ENCODE measurements at places on chromosomes 2 and 18.

DNA sequence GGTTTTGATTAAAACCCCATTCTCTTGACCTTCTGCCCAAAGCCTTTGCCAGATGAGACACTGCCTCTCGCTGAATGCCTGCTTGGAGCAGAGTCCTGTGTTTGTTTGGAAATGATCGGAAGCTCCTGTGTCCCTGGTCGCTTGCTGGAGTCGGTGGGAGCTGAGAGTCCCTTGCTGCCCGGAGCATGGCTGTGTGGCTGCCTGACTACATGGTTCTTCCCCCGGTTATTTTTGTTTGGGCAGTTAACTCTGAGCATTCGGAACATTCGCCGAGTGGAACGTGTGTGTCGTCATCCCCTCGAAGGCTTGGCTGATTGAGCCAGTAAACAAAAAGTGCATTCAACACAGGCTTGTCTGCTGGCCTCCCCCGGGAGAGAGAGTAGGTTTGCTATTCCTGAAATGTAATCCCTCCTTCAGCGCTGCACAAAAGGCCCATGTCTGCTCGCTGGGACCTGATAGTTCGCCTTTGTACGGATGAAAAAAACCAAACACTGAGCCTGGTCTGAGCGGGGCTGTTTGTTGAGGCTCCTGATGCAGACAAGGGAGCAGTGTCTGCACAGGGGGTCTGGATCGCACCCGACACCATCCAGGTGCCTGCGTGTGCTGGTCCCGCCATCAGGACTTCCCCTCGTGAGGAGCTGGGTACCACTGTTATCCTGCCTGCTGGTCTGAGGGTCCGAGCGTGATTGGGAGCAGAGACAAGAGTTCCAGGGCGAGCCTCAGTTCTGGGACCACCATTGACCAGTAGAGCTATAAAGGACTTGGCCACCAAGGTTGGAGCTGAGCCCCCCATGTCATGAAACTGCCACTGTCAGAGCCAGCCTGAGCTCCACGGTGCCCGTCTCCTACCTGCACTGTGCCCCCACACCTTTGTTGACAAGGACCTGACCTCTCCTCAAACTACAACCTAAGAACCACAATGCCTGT is 83.8 kb downstream of the AGAP1 start:
- DNase-seq = no peak

GRCh38 chr2:96131152-96131812 is 7.0 kb downstream of the ASTL start:
- DNase-seq = peak; percentile 58

- no peak for DNase-seq
These were observed 138.1 kb downstream of the SCG2 start for GRCh38 chr2:223464071-223464470.

DNA sequence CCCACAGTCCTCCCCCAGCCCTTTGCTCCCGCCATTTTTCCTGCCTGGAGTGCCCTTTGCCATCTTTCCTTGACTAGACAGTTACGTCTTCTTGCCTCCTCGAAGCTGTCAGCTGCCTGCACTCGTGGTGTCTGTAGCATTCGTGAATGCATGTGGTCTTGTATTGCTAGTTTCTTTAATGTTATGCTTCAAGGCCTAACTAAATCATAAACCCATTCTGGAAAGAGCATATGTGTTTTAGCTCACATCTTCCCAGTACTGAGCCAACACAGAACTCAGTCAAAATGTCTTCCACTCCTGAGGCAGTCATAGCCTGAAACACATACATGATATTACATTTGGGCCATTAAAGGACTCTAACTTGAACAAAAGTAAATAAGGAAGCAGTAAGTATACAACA is 35.6 kb downstream of the SPC25 start:
- no peak for DNase-seq

GRCh38 chr2:30645745-30646119 is 161.5 kb downstream of the CAPN13 start:
- no peak for DNase-seq

- DNase-seq = no peak
These were observed 417.9 kb downstream of the HRH4 start for GRCh38 chr18:24878289-24878688.

DNA sequence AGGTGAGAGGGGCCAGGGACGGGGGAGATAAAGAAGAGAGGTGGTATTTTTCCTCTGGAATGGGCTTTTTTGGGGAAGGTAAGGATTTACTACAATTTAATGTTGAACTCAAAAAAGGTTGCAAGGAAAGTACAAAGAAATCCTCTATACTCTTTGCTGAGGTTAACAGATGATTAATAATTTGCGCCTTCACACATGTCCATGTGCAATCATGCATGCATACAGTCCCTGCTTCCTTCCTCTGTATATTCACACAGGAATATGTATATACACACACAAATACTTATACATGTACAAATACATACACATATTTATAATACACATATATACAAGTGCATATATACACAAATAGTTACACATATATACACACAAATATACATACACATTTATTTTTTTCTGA is 193.4 kb downstream of the NBAS start:
- DNase-seq = no peak

GRCh38 chr2:94870440-94871225 is 597 bp upstream of the TEKT4 start:
- no peak for DNase-seq

DNA sequence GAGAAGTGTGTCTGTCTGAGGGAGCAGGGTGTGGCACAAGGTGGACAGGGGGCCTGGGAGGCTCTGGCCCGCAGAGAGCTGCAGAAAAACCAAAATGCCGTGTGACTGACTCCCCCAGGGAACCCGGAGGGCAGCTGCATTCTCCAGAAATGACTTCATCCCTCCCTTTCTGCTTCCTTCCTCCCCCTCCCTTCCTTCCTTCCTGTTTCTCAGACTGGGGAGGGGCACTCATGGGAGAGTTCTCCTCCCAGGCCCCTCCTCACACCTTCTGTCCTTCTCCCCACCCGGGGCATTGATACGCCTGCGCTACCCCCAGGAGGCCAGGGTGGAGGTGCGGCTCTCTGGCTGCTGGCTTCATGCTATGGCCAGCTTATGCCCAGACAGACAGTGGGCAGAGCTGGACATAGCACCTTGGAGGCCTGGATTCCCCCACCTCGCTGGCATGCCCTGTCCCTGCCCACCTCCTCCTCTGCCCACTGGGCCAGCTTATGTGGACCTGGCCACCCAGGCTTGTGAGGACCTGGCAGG is 8.2 kb upstream of the GPR17 start:
- no peak for DNase-seq

GRCh38 chr2:237685408-237685807 is 58.0 kb downstream of the LRRFIP1 start:
- no peak for DNase-seq

- no peak for DNase-seq
These were observed 1506.2 kb upstream of the NXPH2 start for GRCh38 chr2:140286377-140286776.

DNA sequence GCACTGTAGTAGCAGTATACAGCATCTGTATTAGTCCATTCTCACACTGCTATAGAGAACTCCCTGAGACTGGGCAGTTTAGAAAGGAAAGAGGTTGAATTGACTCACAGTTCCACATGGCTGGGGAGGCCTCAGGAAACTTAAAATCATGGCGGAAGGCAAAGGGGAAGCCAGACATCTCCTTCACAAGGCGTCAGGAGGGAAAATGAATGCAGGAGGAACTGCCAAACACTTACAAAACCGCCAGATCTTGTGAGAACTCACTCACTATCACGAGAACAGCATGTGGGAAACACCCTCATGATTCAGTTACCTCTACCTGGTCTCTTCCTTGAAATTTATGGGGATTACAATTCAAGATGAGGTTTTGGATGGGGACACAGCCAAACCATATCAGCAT is 25.4 kb downstream of the MAP4K4 start:
- DNase-seq = no peak

DNA sequence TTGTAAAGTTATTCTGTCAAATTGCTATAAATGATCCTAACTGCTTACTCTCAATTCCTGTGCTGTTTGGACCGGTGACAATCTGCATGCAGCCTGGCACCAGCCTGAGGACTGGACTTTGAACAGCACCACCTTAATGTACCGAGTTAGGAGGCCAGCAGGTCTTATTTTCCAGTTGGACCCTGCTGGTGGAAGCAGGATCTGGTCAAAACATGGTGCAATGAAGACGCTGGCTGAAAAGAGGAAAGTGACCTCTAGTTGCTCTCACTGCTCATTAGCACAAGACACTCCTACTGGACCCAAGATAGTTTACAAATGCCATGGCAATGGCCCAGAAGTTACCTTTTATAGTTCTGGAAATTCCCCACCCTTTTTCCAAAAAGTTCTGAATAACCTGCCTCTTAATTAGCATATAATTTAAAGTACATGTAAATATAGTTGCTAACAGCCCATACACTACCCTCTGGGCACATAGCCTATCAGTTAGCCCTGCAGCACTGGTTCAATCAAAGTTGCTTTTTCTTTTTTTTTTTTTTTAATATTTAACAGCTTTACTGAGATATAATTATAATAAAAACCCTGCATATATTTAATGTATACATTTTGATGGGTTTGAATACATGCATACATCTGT is 35.8 kb downstream of the RBKS start:
- DNase-seq = no peak

DNA sequence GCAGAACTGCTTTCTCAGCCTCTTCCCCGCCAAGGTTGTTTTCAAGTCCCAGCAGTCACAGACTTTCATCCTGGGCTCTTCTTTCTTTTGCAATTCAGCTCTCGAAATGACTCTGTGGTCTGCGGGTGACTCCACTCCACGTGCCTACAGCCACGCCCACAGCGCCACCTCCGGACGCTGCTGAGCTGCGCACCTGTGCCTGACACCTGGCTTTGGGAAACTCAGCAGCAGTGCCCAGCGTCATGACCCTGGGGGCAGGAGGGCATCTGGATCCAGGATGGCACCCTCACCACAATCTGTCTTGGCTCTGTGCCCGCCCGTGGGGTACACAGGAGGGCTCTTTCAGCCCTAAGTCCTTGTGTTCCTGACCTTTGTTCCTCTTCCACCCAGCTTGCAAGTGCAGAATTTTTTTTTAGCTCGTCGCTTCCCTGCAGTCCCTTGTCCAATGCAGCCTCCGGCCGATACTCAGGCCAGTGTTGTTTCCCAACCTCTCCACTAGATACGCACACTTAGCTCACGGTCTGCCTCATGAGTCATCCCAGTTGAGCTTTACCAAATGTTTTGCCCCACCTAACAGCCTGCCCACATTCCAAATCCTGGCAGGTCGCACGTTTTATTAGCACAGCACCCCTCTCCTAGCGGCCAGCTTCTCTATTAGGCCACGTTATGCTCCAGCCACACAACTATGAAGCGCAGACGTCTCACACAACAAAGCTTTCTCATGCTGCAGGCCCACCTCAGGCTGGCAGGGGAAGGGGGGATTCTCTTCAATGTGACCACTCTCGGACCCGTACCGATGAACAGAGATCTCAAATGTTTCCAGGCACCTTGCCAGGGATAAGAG is 6.5 kb upstream of the CAPN10 start:
- peak; percentile 85 for DNase-seq

- DNase-seq = no peak
These were observed 100.7 kb upstream of the ID2 start for GRCh38 chr2:8581234-8581561.

DNA sequence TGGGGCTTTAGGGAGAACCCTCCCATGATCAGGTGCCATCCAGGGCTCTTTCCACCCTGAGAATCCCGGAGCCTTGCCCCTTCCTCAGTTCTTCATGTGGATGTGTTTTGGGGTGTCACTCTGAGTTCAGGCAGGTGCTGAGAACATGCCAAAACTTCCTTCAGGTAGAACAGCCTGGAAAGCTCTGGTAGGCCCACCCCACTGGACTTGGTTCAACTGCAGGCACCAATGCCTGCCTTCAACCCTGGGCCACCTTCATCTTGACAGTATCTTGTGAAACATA is 85.8 kb downstream of the EPAS1 start:
- DNase-seq = no peak

- no peak for DNase-seq
These were observed 1304.3 kb upstream of the DDX18 start for GRCh38 chr2:116510117-116510671.

- DNase-seq = no peak
These were observed 89.0 kb downstream of the AAK1 start for GRCh38 chr2:69554568-69554967.

DNA sequence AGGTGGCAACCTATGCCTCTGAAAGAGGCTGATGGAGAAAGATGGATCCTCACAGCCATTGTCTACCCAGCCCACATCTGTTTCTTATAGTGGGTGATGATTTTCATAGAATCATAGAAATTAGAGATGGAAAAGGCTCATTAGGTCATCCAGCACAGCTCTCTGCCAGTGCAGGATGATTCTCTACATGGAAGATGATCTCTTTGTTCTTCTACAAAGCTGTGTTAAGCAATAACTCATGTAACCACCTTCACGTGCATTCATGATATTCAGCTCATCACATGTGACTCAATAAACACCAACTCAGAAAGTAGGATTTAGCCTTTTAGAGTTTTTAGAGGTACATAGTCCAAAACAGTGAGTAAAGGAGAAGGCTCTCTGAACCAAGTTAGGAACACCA is 539.4 kb upstream of the ID2 start:
- no peak for DNase-seq

DNA sequence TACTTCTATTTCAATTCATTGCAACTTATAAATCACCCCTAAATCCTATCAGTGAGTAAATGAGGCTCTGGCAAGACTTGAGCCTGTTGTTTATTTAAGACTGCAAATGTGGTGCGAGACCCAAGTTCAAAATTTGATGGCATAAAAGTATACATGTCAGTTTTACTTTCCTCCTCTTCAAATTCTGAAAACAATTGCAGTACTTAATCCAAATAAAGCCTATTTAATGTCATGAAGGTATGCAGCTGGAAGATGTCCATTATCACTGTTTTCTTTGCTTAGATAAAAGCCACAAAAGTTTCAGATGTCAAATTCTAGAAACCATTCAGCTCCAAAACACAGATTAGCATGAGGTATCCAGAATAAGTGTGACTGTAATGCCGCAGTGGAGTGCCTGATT is 3.3 kb downstream of the APCDD1 start:
- no peak for DNase-seq

- DNase-seq = no peak
These were observed 679.1 kb upstream of the CDH2 start for GRCh38 chr18:28855989-28856388.

GRCh38 chr2:68987021-68987503 is 12.6 kb downstream of the GKN1 start:
- no peak for DNase-seq

GRCh38 chr2:28523902-28524301 is 28.0 kb downstream of the PLB1 start:
- no peak for DNase-seq

- peak; percentile 62 for DNase-seq
These were observed 7.7 kb upstream of the SP140L start for GRCh38 chr2:230319211-230319862.

DNA sequence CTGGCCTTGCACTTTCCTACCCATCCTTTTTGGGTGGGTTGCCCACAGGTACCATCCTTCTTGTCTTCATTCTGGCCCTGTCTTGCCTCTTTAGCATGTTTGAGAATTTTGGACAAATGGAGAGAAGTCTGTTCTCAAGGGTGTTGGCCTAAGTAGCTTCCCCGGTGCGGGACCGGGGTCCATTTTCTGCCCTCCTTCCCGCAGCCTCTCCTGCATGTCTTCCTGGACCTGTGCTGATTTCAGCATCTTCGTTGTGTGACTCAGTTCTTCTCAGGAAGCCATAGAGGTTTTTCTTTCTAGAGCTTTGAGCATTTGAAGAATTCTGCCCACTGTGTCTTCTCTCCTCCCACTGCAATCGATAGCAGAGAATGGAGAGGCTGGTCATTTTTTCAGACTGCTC is 172.7 kb downstream of the SH3RF3 start:
- DNase-seq = no peak
